ENCODE measurements at places on chromosomes 7 and 10.

DNA sequence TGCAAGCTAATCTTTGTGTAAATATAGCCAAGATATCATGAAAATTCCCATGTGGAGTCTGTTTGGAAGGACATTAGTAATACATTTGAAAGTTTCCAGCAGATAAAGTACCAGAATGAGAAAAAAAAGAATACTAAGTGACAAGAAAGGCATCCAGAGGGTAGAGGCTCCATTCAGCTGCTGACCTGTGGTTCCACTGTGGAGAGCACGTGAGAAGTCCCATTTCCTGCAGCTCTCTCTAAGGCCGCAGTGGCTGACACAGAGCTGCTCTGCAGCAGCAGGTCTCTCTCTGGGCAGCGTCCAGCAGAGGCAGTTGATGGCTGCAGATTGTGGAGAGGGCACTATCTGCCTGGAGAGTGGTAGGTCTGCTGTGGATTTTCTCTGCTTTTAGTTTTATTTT, 100.1 kb upstream of the TMEM72 start:
- H3K4me3 ChIP-seq, result no peak overlapping the region
- H3K27me3 ChIP-seq, result peaks cover 13% of the 10 kb centered on the region
- no peak overlapping the region for H3K27ac ChIP-seq
- H3K36me3 ChIP-seq, result no peaks in the 10 kb centered on the region

GRCh38 chr7:86933295-86933845, 126.1 kb downstream of the ELAPOR2 start:
- H3K4me3 ChIP-seq, result no peak overlapping the region
- H3K36me3 ChIP-seq, result no peaks in the 10 kb centered on the region
- H3K4me1 ChIP-seq, result no peaks in the 10 kb centered on the region
- no peaks in the 10 kb centered on the region for H3K27me3 ChIP-seq
- H3K27ac ChIP-seq, result no peak overlapping the region

- H3K4me1 ChIP-seq, result peaks cover 22% of the 10 kb centered on the region
- H3K27me3 ChIP-seq, result no peaks in the 10 kb centered on the region
- no peak for DNase-seq
- H3K36me3 ChIP-seq, result peaks cover 9% of the 10 kb centered on the region
- no peak overlapping the region for H3K4me3 ChIP-seq
- no peak overlapping the region for H3K27ac ChIP-seq
These were observed 3.4 kb upstream of the LARP4B start for GRCh38 chr10:934746-935406.

GRCh38 chr7:85186521-85187241, at the start of gene SEMA3D:
Gene SEMA3D (minus strand): TSS chr7:85187056. CDS start chr7:85121891, 65,165 bp downstream.
- DNase-seq, result peak; percentile 72
- peaks cover 33% of the 10 kb centered on the region for H3K27me3 ChIP-seq
- H3K4me3 ChIP-seq, result peak within 1 kb of the TSS; percentile 66
- peak within 1 kb of the TSS; percentile 32 for H3K27ac ChIP-seq
- H3K36me3 ChIP-seq, result no peaks in the 10 kb centered on the region
- H3K4me1 ChIP-seq, result peaks cover 5% of the 10 kb centered on the region

DNA sequence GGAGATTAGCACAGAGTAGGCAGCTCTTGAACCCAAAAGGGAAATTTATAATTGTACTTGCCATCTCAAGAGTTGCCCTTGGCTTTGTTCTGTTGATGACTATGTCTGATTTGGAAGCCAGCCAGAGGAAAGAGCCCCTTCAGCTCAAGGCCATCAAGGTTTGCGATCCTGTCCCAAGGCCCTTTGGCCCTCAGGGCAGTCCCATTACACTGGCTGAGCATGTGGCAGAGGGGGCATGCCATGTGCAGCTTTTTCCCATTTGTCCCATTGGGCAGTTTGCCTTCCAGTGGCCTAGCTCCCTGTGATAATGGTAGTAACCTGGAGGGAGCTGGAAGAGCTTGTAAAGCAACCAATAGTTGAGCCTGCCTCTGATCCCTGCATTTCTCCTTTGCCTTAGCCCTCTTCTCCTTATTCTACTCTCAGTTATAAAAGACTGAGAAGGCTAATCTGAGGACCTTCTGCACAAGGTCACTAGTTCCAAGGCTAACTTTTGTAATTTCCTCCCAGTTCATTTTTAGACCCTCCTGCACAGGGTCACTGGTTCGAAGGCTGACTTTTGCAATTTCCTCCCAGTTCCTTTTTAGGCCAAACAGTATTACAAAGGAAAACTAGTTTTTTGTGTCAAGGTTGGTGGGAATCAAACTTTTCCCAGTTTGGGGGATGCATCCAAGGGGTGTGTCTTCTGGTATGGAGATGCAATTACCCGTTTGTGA, 31.0 kb upstream of the ARHGAP12 start:
- no peaks in the 10 kb centered on the region for H3K27me3 ChIP-seq
- DNase-seq, result no peak
- H3K36me3 ChIP-seq, result peaks cover 1% of the 10 kb centered on the region
- H3K27ac ChIP-seq, result no peak overlapping the region
- no peak overlapping the region for H3K4me3 ChIP-seq

DNA sequence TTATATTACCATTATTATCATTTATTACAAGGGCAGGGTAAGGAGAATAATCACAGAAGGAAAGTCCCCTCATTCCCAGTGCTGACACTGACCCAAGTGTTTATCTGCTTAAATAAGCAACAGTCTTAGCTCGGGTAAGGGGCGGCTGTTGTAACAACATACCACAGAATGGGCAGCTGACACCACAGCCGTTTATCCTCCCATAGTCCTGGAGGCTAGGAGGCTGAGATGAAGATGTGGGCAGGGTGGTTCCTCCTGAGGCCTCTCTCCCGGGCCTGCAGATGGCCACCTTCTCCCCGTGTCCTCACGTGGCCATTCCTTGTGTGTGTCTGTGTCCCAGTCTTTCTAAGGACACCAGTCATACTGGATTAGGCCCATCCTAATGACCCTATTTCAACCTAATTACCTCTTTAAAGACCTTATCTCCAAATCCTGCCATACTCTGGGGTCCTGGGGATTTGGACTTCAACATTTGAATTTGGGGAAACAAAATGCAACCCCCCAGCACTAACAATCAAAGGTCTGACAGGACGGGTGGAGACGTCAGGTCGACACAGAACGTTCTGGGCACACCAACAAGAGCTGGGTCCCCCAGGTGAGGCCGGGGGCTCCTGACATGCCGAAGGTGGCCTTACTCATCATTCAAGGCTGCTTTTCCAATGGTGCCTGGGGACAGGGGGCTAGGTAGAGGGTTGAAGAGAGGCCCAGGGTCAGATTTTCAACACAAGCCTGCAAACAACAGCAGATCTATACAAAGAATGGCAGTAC, 93.5 kb downstream of the TNS3 start:
- no peaks in the 10 kb centered on the region for H3K36me3 ChIP-seq
- DNase-seq, result no peak
- H3K4me3 ChIP-seq, result no peak overlapping the region
- H3K27me3 ChIP-seq, result no peaks in the 10 kb centered on the region
- H3K4me1 ChIP-seq, result peaks cover 7% of the 10 kb centered on the region
- H3K27ac ChIP-seq, result no peak overlapping the region
